Retinal pigment epithelial cell (primary cell): ENCODE measurements at places on chromosomes 4 and X.

DNA sequence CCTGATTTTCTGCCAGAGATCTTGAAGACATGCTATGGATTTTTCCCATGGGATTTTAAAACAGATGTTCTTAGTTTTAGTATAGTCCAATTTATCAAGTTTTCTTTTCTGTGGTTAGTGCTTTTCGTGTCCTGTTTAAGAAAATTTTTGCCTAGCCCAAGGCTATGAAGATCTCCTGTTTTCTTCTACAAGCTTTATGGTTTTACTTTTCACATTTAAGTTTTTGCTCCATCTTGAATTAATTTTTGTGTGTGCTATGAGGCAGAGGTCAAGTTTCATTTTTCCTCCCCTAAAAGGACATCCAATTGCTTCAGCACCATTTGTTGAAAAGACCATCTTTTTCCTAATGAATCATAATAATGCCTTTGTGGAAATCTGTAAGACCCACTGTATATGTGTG is 65.6 kb downstream of the POLR2B start:
- no peak for DNase-seq

- no peak for DNase-seq
These were observed 113.0 kb downstream of the DTHD1 start for GRCh38 chr4:36394352-36394903.

DNA sequence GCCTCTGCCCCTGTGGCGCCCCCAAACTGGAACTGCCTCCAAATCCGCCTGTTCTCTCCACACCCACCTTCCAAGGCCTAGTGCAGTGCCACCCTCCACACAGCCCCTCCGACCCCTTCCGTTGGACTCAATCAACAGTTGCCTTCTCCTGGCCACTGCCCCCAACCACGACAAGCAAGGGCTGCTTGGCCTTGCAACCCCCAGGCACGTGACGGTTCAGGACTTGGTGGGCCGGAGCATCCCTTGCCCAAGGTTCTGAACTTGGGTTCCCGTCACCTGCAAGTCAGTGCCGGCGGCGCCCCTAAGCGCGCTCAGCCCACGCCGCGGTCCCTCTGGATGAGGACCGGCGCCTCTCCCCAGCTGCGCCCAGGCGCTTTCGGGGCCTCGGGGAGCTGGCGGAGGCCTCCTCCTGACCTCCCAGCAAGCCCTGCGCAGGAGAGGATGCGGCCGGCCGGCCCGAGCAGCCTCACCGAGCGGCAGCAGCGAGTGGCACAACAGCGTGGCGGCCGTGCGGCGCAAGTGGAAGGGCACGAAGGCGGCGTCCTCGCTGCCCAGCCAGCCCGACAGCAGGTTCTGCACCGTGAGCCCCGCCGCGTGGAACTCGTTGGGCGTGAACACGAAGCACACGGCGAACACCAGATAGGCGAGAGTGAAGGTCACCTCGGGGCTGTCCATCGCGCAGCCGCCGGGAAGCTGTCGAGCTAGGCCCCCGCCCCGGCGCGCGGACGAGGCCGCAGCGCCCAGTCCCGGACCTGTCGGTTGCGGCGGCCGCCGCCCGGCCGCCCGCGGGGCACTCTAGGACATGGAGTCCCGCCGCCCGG is 750 bp downstream of the TMEM129 start:
- DNase-seq, result no peak

DNA sequence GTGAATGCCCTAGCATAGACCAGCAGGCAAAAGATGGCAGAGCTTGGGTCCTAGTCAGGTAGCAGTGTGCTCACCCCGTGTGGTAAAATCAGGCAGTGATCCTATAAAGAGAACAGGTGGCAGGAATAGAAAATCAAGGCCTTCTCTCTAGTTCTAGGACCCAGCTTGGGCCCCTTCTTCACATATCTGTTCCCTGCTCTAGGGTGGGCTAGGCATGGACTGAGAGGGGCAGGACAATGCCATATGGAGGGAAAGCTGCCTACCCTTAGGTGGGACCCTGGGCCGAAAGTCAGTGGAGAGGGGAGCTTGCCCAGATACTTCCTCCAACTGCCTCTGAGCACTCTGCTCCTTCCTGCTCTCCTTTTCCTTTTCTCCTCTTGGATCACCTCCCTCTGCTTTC is 117.4 kb upstream of the NALF2 start:
- no peak for DNase-seq

- no peak for DNase-seq
These were observed 29.2 kb downstream of the MAD2L1 start for GRCh38 chr4:120037411-120037810.

DNA sequence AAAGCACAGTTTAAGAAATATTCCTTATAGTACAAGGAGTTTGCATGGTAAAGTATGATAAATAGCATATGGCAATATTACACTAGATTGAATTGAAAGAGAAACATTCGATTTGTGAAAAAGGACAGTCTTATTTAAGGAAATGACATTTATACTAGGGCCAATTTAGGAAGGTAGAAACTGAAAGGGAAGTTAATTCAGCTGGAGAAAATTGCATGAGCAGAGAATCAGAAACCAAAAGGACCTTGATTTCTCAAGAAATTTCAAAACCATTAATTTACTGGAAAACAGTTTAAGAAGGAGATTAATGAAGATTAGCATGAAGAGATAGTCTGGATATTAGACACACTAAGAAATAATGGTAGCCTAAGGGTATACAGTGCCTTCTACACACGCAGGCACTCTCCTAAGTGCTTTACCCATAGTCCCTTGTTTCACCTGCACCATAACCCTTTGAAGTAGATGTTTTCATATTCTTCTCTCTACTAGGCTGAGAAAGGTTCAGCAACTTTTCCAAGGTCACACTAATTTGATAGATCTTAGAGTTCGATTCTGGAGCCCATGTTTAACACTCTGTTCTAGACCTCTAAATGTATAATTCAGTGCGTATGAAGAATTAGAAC is 259.1 kb upstream of the SLIT2 start:
- no peak for DNase-seq
